ENCODE measurements at places on chromosomes 1 and 21.

DNA sequence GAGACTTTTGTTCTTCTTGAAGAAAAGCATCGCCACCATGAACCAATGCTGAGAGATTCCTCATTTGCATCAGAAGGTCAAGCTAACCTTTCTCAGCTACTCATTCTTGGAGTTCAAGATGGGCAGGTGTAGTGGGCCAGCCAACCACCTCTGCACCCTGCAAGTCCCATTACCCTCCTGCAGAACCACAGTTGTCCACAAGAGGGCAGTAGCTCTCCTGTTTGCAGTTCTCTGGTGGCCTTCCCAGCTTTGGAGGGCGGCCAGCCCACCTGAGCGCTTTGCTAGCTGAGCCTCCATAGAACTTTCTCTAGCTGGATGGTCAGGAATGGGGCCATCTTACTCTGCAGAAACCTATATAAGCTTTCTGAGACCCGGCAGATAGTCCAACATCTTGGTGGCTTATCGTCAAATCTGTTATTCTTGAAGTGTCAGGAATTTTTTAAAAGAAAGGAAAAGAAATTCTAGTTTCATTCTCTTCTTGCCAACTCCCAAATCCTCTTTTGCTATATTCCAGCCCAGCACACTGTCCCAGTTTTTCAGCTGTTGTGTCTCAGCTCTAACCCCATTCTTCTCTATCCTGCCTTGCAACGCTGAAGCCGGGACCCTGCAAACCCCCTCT is 11.0 kb upstream of the LMX1A start:
- DNase-seq: peak; percentile 41

DNA sequence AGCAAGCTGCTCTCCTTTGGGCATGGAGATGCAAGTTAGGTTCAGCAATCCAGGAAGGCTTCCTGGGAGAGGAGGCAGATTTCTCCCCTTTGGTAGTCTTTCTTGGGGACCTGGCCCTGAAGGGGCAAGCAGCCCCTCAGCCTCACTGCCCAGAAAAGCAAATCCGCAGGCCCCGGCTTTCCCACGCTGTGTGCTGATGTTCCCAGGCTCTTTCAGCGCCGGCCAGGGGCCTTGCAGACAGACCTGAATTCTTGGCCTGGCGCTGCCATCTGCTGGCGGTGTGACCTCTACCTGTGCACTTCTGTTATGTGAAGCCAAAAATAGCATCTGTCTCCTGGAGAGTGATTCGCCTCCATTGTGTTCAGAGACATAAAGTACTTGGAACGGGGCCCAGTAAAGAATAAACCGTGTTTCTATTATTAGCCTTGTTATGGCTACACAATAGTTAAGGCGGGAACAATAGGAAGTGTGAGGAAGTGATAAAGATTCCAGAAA is 64.8 kb downstream of the ALPL start:
- no peak for DNase-seq

DNA sequence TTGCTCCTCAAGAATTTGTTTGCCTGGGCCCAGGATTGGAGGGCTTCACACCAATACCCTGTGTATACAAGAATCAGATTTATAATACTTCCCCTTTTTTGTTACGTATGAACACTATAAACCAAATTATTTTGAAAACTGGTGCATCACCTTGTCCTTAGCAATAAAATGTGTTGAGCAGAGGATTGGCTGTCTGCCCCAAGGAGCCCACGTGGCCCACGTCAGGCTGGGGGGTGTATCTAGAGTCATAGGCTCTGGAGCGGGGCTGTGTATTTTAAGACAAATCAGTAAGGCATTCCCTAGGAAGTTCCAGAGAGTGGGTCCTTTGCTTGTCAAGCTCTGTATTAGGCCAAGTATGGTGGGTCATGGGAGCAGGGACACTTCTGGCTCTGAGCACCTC is 2.0 kb upstream of the ST3GAL3 start:
- no peak for DNase-seq

GRCh38 chr1:25668931-25669573 is 52.5 kb downstream of the MAN1C1 start:
- no peak for DNase-seq

GRCh38 chr1:1529321-1529720 is 11.1 kb downstream of the TMEM240 start:
- no peak for DNase-seq

DNA sequence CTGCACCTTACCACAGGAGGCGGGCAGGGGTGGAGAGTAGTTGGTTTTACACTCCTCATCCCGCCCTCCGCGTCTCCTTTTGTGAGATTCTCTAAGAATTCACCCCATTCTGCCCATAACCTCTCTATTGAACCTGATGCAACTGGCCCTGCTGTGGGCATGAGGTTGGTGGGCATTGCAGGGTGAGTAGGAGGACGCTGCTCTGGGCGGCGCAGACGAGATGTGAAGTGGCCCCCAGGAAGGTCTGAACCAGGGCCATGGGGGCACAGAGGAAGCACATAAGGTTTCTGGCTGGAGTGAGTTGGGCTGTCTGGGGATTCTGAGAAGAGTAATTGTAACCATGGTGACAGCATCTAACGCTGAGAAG is 8.8 kb downstream of the PADI1 start:
- no peak for DNase-seq

DNA sequence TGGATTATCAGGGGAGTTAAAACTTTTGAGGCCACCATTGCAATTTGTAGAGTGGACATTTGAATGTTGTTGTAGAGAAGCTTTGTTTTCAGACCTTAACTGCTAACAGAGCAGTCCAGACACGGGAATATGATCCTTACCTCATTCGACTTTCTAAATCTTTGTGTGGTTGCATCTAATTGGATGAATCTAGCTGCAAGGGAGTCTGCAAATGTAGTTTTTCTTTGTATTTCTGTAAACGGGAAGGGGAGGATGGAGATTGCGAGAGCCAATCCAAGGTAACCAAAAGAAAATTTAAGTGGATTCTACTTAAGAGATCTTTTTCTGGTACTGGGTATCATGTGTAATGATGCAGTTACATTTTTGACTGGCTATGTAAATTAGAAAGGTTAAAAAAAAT is 110.2 kb downstream of the FMN2 start:
- no peak for DNase-seq

DNA sequence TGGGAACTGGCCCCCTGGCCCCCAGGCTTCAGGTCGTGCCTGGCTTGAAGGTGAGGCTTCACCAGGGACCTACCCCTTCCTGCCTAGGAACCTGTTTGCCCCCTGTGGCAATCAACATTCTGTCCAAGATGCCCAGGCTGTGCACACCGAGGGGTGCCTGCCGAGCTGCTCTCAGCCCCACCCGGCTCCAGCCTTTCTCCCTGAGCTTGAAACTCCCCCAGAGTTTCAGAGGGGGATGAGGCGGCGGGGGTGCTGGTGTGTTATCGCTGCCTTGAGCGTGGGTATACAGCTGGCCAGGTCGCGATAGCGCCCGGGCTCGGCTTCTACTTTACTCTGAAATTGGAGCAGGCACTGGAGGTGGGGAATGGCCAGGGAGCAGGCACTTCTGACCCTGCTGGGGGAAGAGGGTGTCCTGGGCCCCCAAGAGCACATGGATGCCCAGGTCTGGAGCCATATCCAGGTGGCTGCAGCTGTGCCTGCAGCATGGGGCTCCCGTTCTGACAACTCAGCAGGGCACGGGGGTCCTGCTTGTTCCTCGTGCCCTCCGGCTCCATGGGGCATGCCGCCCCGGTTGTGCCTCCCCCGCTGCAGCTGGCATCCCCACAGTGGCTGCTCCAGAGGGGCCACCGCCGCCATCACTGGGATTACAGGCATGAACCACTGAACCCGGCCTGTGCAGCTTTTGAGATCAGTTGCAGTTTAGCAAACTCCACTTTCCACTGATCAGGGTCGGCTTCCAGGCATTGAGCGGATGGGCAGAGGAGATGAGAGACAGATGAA is 29.8 kb downstream of the RYR2 start:
- no peak for DNase-seq

- no peak for DNase-seq
These were observed 1198.9 kb downstream of the PLA2G4A start for GRCh38 chr1:188027613-188028012.

DNA sequence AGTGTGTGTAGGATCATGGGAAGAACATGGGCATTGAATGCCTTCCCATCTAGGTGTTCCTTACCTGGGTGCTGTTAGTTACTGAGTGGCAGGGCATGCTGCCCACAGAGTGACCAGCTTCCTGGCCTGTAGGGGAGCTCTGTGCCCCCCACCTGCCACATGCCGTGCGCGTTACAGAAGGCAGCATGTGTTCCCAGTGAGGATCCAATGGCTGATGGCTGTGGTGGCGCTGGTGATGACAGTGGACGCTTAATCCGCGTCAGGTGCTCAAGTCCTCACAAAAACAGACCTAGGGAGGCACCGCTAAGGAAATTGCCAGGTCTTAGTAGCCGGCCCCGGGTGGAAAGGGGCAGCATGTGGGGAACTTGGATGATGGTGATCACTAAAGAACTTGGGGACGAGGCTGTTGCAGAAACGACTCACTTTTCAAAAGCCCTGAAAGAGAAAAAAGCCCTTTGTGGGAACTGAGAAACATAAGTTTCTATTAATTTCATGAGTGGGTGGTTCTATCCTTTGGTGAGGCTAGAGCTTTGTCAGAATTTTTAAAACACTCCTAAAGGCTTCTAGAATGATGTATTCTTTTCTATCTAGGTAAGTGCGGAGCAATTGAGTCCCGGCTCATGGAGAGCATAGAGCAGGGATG is 93.2 kb downstream of the PRDM2 start:
- no peak for DNase-seq

DNA sequence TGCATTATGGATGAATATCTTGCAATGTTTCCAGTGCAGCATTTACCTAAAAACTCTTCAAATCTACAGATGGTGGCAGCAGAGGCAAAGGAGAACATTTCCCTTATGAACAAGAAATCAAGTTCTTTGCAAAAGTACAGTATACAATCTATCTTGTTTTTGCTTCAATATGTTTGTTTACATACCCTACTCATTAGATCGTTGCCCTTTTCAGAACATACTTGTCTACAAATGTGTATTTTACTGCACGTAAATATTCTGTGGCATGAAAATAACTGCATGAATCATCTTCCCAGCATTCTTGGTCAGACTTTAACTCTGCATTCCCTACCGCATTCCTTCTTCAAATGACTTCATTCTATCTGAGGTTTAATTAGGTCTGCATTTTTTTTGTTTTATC is 212.7 kb downstream of the ZP4 start:
- DNase-seq: no peak

DNA sequence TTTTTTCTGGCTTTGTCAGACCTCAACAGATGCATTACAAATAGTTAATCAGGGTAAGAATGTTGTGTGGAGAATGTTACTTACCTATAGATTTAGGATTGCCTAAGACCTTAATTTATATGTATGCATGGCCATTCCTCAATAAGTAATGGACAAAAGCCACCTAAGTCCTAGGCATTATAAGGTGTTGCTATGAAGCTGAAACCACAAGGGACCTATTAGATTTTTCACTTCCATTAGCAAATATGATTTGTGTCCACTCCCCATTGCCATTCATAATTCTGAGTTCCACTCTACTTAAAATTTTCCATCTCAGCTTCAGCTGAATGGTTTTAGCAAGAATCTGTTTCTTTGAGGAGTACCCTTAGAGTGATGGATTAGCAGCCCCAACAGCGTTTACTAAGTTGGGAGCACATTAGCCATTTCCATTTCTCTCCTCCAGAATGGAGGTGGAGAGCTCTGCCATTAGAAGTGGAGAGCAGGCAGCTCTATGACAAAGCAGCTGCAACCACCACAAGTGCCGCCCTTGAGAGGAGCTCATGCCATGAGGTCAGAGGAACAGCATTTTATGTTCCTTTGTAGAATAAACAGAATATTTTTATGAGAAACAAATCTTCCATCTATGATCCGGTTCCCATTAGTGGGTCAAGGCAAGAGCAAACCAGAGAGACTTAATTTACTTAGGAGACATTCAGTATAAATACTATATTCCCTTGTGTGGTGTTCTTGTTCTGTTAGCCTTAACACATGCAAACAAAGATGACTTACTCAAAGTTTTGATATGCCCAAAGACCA is 28.9 kb upstream of the C1orf87 start:
- no peak for DNase-seq

DNA sequence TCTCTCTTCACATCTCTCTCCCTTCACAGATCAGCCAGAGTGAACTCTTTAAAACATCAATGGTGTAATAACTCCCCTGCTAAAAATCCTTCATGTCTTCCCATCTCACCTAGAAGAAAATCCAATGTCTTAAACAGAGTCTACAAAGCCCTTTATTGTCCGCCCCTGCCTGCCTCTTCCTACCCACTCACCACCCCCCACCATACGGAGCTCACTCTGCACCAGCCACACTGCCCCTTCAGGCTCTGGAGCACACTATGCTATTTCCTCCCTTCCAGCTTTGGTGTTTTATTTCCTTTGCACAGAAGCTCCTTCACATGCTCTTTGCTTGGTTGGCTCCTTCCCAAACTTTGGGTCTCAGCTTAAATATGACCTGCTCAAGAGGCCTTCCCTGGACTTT is 10.2 kb downstream of the CAMK1G start:
- DNase-seq: no peak

GRCh38 chr1:36874271-36875060 is 159.8 kb downstream of the GRIK3 start:
- DNase-seq: no peak

- DNase-seq: no peak
These were observed 258.6 kb upstream of the TMEM51 start for GRCh38 chr1:14894811-14895560.

DNA sequence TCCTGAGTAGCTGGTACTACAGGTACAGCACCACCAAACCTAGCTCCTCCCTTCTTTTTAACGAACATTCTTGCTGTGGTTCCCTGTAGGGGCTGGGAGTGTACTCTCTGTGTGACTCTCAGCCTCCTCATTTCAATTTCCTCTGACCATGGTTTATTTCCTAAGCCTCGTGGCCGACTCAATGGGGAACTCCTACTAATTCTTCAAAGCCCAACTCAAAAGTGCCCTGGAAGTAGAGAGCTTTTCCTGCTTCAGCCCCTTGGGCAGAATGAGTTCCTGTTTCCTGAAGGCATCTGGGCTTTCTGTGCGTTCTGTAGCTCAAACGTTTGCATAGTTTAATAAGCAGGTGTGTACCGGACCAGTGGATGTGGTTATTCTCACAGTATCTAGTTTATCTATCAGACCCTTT is 70.9 kb upstream of the ACOT11 start:
- no peak for DNase-seq

DNA sequence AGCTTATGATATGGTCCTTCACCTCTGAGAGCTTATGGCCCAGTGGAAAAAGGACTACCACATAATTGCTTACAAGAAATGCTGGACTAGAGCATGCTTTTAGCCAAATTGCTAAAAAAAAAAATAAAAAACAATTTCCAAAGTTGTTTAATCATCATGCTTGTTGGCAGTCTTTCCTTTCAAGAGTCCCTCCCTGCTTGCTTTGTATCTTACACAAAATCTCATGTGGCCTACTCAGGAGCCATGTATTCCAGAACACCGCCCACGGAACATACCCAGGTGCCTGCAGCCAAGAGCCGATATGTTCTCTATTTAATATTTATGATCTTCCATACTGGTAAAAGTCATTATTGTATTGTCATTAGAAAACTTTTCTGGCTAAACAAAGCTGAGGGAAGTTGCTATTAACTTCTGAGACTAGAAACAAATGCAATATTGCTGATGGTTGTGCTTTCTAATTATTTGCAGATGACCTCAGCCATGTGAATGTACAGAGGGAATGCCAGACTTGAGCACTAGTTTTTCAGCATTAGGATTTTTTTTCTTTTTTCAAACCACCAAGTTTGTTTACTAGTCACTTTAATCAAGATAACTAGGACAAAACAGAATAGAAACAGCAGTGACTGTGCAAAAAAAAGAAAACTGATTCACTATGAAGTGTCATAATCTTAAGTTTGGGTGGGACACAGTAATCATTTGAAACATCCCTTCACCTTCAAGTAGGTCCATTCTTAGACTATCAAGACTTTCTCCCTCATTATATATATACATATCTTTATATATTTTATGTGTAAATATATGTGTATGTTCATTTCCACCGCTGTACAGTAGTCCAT is 129.3 kb upstream of the GORAB start:
- DNase-seq: no peak

- DNase-seq: no peak
These were observed 189.0 kb upstream of the NFIA start for GRCh38 chr1:60893136-60893930.
